Natural killer cell treated with Interleukin-12 subunit alpha and Interleukin-12 subunit beta and Interleukin-15 and Interleukin-18, amount 100 ng/mL, for 72 hours (primary cell): ENCODE measurements at places on chromosomes 4 and X. TPM values are rescaled to one million over a fixed set of nuclear protein-coding genes. Genes with fewer than 3 reads are reported as not detected.

NIPAL1 gene
- 2.0 TPM for total RNA-seq

DMD gene
- 2.8 TPM for total RNA-seq

SSX2 gene
- total RNA-seq: not detected

GRCh38 chr4:6991771-6992557 is 51.2 kb upstream of the TADA2B start:
- no peak for DNase-seq
- no peaks in the 10 kb centered on the region for H3K36me3 ChIP-seq
- no peaks in the 10 kb centered on the region for H3K27me3 ChIP-seq

DNA sequence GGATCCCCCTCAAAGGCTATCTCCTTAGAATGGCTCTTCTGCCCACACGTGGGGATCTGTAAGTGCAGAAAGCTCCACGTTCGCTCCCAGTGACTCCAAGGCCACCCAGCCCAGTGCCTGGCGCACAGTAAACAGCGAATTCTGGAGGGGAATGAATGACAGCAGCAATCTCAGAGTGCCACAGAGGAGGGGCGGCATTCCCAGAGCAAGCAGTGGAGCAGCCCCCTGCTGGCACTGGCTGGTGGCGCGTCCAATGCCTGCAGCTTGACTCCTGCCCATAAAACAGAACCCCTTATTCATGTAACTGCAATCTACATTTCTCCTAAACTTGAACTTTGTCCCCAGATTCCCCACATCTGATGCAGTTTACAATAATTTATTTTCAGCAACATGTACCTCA is 6.9 kb upstream of the HELT start:
- peak; percentile 35 for DNase-seq
- no peak overlapping the region for H3K4me3 ChIP-seq
- H3K27me3 ChIP-seq: peaks cover 43% of the 10 kb centered on the region

DNA sequence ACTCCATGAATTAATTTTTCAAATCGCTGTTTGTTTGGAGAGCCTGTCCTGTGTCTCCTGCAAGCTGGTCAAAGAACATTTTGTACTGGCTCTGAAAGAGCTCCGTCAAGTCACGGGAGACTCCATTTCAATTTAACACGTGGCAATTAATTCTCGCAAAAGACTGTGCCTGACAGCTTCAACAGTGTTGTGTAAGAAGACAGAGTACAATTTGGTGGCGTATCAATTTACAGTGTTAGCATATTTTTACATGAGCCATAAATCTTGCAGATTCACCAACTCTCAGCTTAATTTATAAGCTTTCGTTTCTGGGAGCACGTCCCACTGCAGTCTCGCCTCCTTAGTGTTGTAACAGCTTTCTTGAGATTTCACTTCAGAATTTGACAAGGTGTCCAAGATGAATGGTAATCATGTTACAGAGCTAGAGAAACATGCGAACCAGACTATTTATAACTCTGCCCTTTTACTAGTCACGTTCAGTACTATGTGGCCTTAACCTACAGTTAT is 70.8 kb downstream of the RWDD4 start:
- DNase-seq: no peak
- H3K27me3 ChIP-seq: peaks cover 8% of the 10 kb centered on the region
- no peak overlapping the region for H3K27ac ChIP-seq
- H3K4me1 ChIP-seq: no peaks in the 10 kb centered on the region

CSN2 gene
- not detected for total RNA-seq

DNA sequence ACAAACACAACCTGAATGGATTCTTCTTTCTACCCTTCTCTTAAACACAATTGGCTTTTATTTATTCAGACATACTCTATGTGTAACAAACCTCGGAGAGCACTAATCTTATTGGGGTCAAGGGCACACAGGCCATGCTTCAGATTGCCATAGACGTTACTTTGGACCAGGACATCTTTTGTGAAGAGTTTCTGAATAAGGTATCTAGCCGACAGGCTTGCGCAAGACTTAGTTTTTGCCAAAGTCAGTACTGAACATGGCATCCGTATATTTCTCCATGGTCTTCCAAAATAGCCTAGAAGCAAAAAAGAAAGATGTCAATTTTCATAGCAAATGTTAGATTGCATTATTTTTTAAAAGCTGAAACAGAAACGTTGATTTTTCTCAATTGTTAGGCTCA is 49.8 kb downstream of the BEND2 start:
- no peak overlapping the region for H3K27ac ChIP-seq
- no peaks in the 10 kb centered on the region for H3K36me3 ChIP-seq
- DNase-seq: no peak
- H3K4me1 ChIP-seq: no peaks in the 10 kb centered on the region

DNA sequence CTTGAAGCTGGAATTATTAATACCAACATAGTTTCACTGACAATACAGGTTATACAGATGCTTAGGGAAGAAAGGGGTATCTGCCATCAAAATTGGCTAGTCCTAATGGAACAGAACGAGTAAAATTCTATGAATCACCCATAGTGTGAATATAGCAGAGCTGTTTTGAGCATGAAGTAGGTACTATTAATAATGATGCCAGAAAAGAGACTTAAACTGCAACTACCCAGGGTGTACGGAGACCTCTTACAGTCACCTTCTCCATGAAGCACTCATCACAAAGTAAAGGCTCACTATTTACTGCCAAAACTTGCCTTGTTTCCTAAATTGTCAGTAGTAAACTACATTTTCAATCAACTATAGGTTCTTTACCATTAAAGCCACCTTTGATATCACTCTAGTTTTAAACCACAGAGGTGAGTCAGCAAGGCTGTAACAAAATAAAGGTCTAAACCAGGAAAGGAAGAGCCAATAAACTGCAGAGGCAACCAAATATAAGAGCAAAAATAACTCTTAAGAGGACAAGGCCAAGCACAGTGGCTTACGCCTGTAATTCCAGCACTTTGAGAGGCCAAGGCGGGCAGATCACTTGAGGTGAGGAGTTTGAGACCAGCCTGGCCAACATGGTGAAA is 114.4 kb downstream of the FRYL start:
- H3K4me1 ChIP-seq: peaks cover 32% of the 10 kb centered on the region
- no peak overlapping the region for H3K27ac ChIP-seq
- no peak overlapping the region for H3K4me3 ChIP-seq

DNA sequence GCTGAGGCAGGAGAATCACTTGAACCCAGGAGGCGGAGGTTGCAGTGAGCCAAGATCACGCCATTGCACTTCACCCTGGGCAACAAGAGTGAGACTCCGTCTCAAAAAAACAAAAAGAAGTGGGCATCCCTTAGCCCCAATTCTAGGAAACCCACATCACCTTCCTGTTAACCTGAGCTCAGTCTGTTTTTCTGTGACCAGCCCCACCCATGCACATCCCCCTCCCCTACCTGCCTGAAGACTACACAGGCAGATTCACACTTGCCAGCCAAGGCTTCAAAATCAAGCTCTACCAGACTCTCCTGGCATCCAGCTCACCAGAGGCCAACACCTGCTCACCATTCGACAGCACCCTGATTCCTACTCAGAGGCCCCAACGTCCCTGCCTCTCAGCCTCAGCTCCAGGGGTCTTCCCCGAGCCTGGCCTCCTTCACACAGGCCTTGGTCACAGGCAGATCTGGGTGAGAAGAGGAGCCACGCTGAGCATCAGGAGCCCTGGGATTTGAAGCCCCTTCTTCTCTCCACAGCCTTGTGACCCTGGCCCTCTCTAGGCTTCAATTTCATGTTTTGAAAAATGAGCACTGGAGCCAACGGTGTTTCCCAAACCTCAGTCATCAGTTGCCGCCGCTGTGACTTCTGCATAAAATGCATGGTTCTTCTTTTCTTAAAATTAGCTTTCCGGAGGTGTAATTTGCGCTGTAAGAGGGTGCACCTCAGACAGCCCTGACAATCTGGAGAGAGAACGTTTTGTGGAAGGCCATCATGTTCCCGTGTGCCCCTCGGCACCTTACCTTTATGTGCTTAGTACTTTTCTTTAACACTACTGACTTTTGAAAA is 47.3 kb downstream of the JAKMIP1 start:
- peaks cover 4% of the 10 kb centered on the region for H3K27me3 ChIP-seq
- DNase-seq: no peak
- H3K27ac ChIP-seq: peak overlapping the region; percentile 50
- H3K4me1 ChIP-seq: peaks cover 5% of the 10 kb centered on the region
- H3K36me3 ChIP-seq: peaks cover 14% of the 10 kb centered on the region

DNA sequence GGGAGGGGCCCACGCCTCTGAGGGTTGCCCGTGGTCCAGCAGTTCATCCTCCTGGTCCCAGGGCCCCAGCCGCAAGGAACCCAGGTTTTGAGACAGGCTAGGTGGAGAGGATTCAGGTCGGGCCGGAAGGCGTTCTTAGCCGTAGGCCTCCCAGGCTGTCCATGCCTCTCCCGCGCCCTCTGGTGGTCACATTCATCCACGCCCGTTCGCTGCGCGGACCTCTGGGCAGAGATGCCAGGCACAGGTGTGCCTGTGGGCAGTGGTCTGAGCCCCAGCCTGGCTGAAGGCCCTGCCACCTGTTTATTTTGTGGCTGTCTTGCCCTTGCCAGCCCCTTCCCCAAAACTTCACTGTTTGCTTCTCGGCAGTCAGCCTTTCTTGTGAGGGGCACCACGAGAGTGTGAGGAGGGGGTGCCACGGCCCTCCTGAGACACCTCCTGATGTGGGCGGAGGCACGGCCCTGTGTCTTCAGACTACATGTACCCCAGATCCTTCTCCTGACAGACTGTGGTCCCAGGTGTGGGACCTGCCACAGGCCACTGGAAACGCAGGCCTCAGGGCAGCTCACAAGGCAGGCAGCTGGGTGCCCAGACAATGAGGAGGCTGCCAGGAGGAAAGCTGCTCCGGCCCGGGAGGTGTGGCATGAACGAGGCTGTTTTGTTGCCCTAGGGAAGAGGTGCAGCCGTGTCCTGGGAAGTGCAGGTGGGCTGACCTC is 5.0 kb downstream of the UVSSA start:
- DNase-seq: peak; percentile 88
- H3K27ac ChIP-seq: no peak overlapping the region
- H3K36me3 ChIP-seq: no peaks in the 10 kb centered on the region
- no peaks in the 10 kb centered on the region for H3K27me3 ChIP-seq

WDFY3 gene
- 0.59 TPM for total RNA-seq

DNA sequence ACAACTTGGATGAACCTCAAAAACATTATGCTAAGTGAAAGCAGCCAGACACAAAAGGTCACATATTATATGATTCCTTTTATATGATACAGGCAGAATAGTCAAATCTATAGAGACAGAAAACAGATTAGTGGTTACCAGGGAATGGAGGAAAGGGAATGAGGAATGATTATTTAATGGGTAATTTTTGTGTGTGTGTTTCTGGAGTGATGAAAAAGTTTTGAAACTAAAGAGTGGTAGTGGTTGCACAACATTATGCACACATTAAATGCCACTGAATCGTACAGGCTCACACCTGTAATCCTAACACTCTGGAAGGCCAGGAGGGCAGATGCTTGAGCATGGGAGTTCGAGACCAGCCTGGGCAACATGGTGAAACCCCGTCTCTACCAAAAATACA is 19.6 kb upstream of the SOD3 start:
- DNase-seq: no peak
- H3K4me3 ChIP-seq: no peak overlapping the region
- no peaks in the 10 kb centered on the region for H3K36me3 ChIP-seq
- H3K27ac ChIP-seq: no peak overlapping the region

UGT8 gene
- not detected for total RNA-seq

GRCh38 chr4:163391756-163392155 is 48.1 kb downstream of the NPY5R start:
- no peak overlapping the region for H3K4me3 ChIP-seq
- H3K4me1 ChIP-seq: no peaks in the 10 kb centered on the region
- no peak overlapping the region for H3K27ac ChIP-seq
- DNase-seq: no peak
- H3K27me3 ChIP-seq: no peaks in the 10 kb centered on the region
- H3K36me3 ChIP-seq: no peaks in the 10 kb centered on the region

DNA sequence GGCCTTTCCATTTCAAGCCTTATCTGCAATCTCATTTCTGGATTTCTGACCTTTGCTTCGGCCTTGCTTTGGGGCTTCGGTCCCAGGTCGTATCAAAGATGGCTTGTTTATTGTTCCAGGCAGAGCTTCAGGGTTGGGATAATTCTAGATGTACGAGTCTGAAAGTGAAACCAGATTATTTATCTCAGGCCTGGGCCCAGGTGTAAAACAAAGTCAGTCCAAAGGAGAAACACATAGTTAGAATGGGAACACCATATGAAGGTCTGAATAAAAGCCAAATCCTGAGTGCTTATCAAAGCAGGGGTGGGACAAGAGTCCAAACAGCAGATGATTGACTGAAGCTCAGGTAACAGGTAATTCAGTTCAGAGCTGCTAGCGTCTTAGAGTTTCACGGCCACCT is 17.1 kb downstream of the PRIMPOL start:
- no peak overlapping the region for H3K4me3 ChIP-seq
- no peaks in the 10 kb centered on the region for H3K27me3 ChIP-seq
- peaks cover 11% of the 10 kb centered on the region for H3K36me3 ChIP-seq
- H3K27ac ChIP-seq: peak overlapping the region; percentile 95
- peaks cover 40% of the 10 kb centered on the region for H3K4me1 ChIP-seq

- no peak overlapping the region for H3K27ac ChIP-seq
- H3K4me3 ChIP-seq: no peak overlapping the region
- H3K4me1 ChIP-seq: no peaks in the 10 kb centered on the region
- H3K36me3 ChIP-seq: no peaks in the 10 kb centered on the region
- DNase-seq: no peak
- H3K27me3 ChIP-seq: no peaks in the 10 kb centered on the region
Observed at GRCh38 chrX:154649503-154650220, 3.7 kb downstream of the CTAG2 start.

DNA sequence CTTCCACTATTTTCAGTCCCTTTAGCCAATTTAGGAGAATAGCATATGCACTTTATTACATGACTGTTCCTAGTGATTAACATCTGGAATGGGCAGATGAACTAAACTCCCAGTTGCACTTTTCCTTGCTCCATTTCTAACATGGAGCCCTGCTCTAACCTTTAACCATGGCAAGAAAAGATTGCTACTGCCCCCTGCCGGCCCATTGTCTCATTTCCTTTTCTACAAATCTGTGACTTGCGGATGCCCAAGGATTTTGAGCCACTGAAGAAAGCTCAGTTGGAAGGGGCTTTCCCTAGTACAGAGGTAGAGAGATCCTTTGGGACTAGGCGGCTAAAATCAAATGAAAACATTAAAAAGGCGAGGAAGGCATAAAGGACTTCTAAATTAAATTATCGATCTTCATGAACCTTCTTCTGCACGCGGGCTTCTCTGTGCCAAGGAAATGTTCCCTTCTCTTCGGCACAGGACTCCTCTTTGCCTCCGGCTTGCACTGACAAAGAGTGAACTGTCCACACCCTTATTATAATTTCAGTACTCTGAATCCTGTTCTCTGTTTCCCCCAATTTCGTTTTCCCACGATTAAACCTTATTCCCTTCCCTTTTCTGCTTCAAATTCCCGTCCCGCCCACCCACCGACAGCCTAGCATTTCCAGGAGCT is 577 bp upstream of the GLRA2 start:
- no peak for DNase-seq
- H3K4me3 ChIP-seq: no peak overlapping the region
- H3K27ac ChIP-seq: no peak overlapping the region
- peaks cover 2% of the 10 kb centered on the region for H3K4me1 ChIP-seq
- no peaks in the 10 kb centered on the region for H3K36me3 ChIP-seq
